HS-5 (cell line): ENCODE measurements at places on chromosomes 7 and 10.

GRCh38 chr7:151830121-151830830 is 46.6 kb downstream of the PRKAG2 start:
- DNase-seq, result no peak

- DNase-seq, result no peak
Observed at GRCh38 chr10:105328503-105329133, 687.5 kb downstream of the SORCS3 start.

DNA sequence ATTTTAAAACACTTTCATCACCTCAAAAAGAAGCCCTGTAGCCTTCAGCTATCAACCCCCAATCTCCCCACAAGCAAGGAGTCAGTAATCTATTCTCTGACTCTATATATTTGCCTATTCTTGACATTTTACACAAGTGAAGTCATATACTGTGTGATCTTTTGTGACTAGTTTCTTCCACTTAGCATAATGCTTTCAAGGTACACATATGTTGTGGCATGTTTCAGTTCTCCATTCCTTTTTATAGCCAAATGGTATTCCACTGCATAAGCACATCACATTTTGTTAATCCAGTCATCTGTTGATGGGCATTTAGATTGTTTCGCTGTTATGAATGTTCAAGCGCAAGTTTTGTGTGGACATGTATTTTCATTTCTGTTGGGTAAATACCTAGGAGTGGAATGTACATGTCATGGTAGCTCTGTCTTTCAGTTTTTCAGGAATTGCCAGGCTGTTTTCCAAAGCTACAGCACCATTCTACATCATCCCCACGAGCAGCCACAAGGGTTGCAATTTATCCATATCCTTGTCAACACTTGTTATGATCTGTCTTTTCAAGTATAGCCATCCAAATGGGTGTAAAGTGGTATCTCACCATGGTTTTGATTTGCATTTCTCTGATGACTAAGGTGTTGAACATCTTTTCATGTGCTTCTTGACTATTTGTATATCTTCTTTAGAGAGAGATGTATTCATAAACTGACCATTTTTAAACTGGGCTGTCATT is 405.6 kb downstream of the KCNMA1 start:
- DNase-seq, result no peak

DNA sequence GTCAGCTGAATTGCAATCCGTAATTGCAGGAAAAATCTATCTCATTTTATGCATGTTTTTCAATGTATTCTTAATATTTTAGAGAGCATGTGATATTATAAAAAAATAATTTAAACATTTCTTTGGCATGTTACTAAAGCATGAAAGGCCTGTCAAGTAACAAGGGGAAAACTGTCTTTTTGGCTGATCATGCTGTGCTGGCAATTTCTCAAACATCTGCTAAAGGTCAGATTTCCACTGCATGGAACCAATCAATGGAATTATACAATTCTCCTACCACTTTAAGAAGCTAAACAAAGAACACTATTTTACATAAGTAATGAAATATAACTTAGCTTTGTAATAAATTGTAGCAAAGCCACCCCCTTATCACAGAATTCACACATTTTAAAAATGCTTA is 49.4 kb downstream of the JMJD1C start:
- no peak for DNase-seq

- no peak for DNase-seq
Observed at GRCh38 chr10:71079761-71080380, 132.5 kb upstream of the UNC5B start.

- DNase-seq, result no peak
Observed at GRCh38 chr10:77028042-77028441, 609.6 kb downstream of the KCNMA1 start.

DNA sequence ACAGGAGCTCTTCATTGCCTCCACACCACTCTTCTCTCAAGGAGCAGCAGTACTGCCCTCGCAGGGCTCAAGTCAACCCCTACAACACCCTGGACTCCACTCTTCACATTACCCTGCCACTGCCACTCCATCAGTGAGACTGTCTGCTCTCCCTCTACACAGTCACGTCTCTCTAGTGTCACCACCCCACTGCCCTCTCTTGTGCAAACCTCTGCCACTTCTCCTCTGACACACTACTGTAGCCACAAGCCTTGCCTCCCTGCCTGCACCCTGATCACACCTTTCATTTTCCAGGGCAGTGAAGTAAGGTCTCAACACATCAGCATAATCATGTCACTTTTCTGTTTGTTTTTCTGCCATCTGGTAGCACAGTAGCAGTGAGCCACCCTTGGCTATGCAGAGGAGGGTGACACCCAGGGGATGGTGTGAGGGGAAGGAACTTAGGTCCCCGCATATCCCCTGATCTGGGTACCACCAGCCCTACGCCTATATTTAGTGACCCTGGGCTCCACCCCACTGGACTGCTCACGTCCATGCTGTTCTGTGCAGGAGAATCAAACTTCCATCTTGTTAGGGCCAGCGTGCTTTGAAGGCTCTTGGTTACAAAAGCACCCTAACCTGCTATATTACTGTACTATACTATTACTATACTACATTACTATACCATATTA is 1.6 kb downstream of the C10orf143 start:
- DNase-seq, result no peak
